ENCODE measurements at places on chromosomes 5 and 9. TPM values are rescaled to one million over a fixed set of nuclear protein-coding genes. Genes with fewer than 3 reads are reported as not detected.

The ARL14EPL gene
- not detected for total RNA-seq

DNA sequence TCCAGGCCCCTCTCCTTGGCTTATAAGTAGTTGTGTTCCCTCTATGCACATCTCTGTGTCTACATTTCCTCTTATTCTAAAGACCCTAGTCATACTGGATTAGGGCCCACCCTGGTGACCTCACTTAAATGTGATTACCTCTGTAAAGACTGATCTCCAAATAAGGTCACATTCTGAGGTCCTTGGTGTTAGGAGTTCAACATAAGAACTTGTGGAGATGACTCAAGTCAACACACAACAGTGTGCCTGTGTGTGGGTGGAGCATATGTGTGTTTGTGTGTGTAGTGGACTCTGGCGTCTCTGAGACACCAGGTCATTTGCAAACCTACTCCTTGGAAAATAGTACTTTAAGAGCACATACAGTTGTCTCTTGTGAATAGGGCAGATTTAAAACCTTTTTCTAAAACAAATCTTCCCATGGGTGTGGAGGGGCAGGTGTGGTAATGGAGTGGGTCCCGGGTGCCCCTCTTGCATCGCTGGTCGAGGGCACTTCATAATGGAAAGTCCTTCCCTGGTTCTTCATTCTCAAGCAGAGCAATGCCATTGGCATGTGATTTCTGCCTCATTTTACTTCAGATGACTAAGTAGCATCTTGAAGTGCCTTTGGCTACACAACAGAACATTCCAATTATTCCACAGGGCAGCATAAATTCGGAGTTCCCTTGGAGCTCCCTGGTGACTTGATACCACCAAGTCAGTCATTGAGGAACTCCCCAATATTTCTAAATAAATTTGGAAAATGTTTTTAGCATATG, 84.4 kb downstream of the C9orf152 start:
- DNase-seq: no peak
- peaks cover 52% of the 10 kb centered on the region for H3K4me1 ChIP-seq
- H3K27me3 ChIP-seq: no peaks in the 10 kb centered on the region
- peak overlapping the region; percentile 64 for H3K27ac ChIP-seq

GRCh38 chr5:15807871-15808270, 307.9 kb downstream of the FBXL7 start:
- no peaks in the 10 kb centered on the region for H3K36me3 ChIP-seq
- H3K27ac ChIP-seq: no peak overlapping the region
- no peak for DNase-seq

- H3K4me3 ChIP-seq: no peak overlapping the region
- H3K27me3 ChIP-seq: no peaks in the 10 kb centered on the region
- DNase-seq: no peak
- no peaks in the 10 kb centered on the region for H3K36me3 ChIP-seq
Measured at GRCh38 chr5:20601678-20602100, 613.7 kb upstream of the CDH18 start.

- peaks cover 3% of the 10 kb centered on the region for H3K27me3 ChIP-seq
- H3K4me1 ChIP-seq: no peaks in the 10 kb centered on the region
- no peak overlapping the region for H3K27ac ChIP-seq
- no peaks in the 10 kb centered on the region for H3K36me3 ChIP-seq
Measured at GRCh38 chr5:67290655-67291054, 94.1 kb upstream of the CD180 start.

DNA sequence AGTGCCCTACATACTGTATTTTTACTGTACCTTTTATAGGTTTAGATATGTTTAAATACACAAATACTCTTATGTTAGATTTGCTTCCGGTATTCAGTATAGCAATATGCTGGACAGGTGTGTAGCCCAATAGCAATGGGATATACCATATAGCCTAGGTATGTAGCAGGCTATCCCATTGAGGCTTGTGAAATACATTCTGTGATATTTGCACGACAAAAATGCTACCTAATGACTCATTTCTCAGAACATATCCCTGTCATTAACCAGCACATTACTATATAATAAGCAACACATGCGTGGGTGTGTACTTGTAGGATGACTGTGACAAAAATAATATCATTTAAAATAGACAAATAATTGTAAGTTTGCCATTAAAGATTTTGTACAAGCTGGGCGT, 208.8 kb downstream of the MRPS30 start:
- H3K36me3 ChIP-seq: no peaks in the 10 kb centered on the region
- no peak overlapping the region for H3K4me3 ChIP-seq
- no peak overlapping the region for H3K27ac ChIP-seq
- no peaks in the 10 kb centered on the region for H3K27me3 ChIP-seq
- no peak for DNase-seq
- no peaks in the 10 kb centered on the region for H3K4me1 ChIP-seq

The PCDHA7 gene
- total RNA-seq: not detected

DNA sequence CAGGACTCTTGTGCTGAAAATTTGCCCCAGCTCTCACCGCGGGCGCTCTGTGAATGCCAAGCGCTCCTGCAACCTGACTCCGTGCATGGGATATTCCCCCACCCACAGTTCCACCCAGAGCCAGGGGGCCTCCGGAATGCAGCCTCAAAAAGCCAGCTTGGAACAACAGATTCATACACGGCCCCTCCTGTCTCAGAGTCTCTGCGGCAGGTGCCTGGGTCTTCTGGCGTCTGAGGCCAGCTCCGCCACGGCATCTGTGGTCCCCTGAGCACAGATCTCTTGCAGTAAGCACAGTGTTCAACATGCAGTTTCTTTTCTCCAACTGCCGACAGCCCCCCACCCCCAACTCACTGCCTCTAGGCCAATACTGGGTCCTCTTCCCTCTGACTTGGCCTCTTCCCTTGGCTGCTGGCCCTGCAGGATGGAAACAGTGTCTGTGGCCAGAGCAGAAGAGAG, 355.7 kb upstream of the IRX2 start:
- no peaks in the 10 kb centered on the region for H3K4me1 ChIP-seq
- H3K4me3 ChIP-seq: no peak overlapping the region
- H3K27me3 ChIP-seq: peaks cover 5% of the 10 kb centered on the region

DNA sequence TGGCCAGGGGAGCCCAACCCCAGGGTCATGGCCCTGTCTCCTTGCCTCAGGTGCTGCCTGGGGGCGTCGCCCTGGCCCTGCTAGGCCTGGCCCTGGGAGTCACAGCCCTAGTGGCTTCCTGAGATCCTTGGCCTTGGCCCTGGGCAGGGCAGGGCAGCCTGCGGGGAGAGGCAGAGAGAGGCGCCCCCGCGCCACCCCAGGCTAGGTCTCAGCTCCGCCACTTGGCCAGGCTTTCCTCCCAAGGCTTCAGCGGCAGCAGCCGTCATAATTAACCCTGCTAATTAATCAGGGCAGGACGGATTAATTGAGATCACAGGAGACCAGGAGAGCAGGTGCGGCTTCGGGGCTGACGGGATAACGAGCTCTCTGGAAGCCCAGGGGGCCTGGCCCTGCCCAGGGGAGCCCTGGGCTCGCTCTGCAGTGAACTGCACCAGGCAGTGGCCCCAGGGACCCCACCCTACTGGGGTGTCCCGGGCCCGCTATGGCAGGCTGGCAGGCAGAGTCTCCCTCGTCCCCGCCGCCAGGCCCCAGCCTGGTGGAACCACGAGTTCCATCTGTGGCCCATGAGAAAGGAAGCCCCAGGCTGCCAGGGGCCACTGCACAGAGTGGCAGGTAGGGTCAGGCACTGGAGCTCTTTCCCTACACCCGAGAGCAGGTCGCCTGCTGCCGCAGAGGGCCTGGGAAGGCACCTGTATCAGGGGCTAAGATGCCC, 269.6 kb downstream of the PBX3 start:
- H3K27ac ChIP-seq: no peak overlapping the region
- H3K4me3 ChIP-seq: no peak overlapping the region
- H3K27me3 ChIP-seq: no peaks in the 10 kb centered on the region
- no peaks in the 10 kb centered on the region for H3K4me1 ChIP-seq
- no peak for DNase-seq

- H3K36me3 ChIP-seq: peaks cover 48% of the 10 kb centered on the region
- no peak for DNase-seq
- no peaks in the 10 kb centered on the region for H3K27me3 ChIP-seq
- no peak overlapping the region for H3K4me3 ChIP-seq
- H3K27ac ChIP-seq: peak overlapping the region; percentile 17
- H3K4me1 ChIP-seq: peaks cover 31% of the 10 kb centered on the region
Measured at GRCh38 chr5:40734986-40735385, 20.8 kb downstream of the TTC33 start.

The PITX1 gene
- total RNA-seq: 0.39 TPM

DNA sequence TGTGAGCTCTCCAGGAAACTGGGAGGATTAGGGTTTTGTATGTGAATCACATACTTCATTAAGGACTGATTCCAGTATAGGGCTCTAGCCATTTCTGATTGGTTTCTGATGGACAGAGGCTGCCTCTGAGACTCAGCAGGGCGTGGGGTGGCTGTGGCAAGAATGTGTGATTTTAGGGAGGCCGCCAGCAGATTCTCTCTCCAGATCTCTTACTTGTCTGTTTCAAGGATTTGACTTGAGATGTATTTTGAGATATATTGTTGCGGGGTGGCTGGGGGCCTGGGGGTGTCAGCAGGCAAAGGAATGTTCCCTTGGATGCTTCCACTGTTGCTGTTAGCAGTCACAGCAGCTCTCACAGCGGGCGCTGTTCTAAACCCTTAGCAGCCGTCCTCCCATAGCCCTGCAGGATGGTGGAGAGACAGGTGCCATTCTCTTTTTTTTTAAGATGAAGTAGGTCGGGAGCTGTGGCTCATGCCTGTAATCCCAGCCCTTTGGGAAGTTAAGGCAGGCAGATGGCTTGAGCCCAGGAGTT, 8.0 kb upstream of the HNRNPAB start:
- peaks cover 18% of the 10 kb centered on the region for H3K27me3 ChIP-seq
- no peak for DNase-seq
- H3K4me1 ChIP-seq: peaks cover 7% of the 10 kb centered on the region
- H3K27ac ChIP-seq: no peak overlapping the region
- no peak overlapping the region for H3K4me3 ChIP-seq

- H3K27ac ChIP-seq: no peak overlapping the region
- H3K4me3 ChIP-seq: no peak overlapping the region
- DNase-seq: no peak
- H3K27me3 ChIP-seq: peaks cover 30% of the 10 kb centered on the region
- H3K36me3 ChIP-seq: no peaks in the 10 kb centered on the region
Measured at GRCh38 chr5:74337984-74338310, 302.6 kb downstream of the ENC1 start.

The PCDHGA2 gene
- total RNA-seq: 0.11 TPM

The CCDC180 gene
- total RNA-seq: 3.4 TPM

- H3K4me3 ChIP-seq: no peak overlapping the region
- no peak for DNase-seq
- H3K36me3 ChIP-seq: no peaks in the 10 kb centered on the region
- H3K27me3 ChIP-seq: no peaks in the 10 kb centered on the region
- H3K27ac ChIP-seq: no peak overlapping the region
- no peaks in the 10 kb centered on the region for H3K4me1 ChIP-seq
Measured at GRCh38 chr9:2320114-2320513, 301.5 kb upstream of the VLDLR start.

The CDKN2B gene
- total RNA-seq: 0.62 TPM

The TAF11L10 gene
- total RNA-seq: not detected

DNA sequence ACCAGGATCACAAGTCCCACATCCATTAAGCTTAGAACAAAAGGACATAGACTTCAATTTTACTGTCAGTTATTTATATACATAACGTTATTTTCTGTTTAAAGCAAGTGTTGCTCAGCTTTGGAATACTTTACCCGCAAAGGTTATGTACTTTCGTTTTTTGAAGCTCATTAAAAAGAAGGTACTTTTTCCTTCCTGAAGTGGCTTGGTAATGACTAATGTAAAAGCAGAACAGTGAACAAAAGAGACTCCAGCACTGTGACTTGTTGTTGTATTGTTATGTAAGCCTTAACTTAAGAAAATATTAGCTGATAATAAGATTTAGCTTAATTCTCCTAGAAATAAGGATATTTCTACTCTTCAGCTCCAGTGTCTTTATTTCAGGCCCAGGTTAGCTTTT, 97.3 kb upstream of the SLCO6A1 start:
- peaks cover 2% of the 10 kb centered on the region for H3K27me3 ChIP-seq
- no peak overlapping the region for H3K4me3 ChIP-seq
- no peaks in the 10 kb centered on the region for H3K36me3 ChIP-seq
- H3K4me1 ChIP-seq: peaks cover 15% of the 10 kb centered on the region

The TMEM252 gene
- not detected for total RNA-seq

DNA sequence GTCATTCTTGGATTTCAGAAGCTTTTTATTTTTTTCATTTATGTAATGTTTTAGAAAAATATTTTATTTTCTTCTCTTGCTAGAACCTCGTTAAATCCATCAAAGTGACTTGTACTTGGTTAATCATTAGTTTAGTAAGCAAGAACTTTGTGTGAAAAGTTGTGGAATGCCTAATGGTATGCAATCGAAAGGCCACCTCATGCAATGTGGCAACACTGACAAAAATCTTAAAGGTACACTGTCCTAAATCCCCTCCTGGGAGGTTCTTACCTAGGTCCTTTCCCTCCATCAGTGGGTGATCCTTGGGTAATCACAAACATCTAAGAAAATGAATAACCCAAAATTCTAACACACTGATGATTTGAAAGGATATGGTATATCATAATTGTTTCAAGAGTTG, 304.2 kb downstream of the DNAH5 start:
- DNase-seq: no peak
- H3K4me1 ChIP-seq: no peaks in the 10 kb centered on the region
- H3K4me3 ChIP-seq: no peak overlapping the region

The FGF10 gene
- total RNA-seq: not detected

DNA sequence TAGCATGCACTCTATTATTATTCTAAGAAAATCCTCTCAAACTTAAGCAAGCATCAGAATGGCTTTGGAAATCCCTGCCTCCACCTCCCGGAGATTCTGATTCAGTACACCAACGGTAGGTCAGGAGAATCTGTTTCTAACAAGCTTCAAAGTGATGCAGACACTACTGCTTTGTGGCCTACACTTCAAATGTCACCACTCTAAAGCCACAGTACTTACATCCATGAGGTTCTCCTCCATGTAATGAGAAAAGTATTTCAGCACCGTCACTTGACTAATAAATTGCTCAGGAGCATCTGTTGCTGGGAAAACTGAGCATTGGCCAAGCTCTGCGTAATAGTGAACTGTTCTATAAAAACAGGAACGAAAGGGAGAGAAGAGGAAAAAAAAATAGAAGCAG, 4.8 kb downstream of the PLK2 start:
- no peak for DNase-seq
- H3K27me3 ChIP-seq: peaks cover 32% of the 10 kb centered on the region
- peaks cover 8% of the 10 kb centered on the region for H3K4me1 ChIP-seq
- H3K36me3 ChIP-seq: peaks cover 3% of the 10 kb centered on the region

DNA sequence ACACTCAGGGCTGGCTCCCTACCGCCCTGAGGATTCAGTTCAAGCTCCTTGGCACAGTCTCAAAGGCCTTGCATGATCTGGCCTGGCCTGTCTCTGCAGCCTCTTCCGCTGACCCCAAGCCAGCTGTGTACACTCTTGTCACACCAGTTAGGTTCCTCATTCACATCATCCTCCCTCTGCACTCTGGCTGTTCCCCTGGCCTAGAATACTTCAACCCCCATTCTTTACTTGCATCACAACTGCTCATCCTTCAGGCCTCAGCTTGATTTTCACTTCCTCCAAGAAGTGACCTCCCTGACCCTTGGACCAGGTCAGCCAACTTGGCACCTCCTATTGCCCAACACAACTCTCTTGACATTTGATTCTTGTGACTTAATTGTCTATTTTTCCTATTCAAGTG, 18.9 kb upstream of the PFDN1 start:
- no peak for DNase-seq
- H3K27ac ChIP-seq: no peak overlapping the region
- no peaks in the 10 kb centered on the region for H3K36me3 ChIP-seq
- peaks cover 11% of the 10 kb centered on the region for H3K4me1 ChIP-seq
- no peak overlapping the region for H3K4me3 ChIP-seq
- peaks cover 2% of the 10 kb centered on the region for H3K27me3 ChIP-seq
